T47D (cell line): ENCODE measurements at places on chromosomes 6 and 20.
A peak's percentile ranks its signal among the peaks of the same experiment; 100 is the strongest.

DNA sequence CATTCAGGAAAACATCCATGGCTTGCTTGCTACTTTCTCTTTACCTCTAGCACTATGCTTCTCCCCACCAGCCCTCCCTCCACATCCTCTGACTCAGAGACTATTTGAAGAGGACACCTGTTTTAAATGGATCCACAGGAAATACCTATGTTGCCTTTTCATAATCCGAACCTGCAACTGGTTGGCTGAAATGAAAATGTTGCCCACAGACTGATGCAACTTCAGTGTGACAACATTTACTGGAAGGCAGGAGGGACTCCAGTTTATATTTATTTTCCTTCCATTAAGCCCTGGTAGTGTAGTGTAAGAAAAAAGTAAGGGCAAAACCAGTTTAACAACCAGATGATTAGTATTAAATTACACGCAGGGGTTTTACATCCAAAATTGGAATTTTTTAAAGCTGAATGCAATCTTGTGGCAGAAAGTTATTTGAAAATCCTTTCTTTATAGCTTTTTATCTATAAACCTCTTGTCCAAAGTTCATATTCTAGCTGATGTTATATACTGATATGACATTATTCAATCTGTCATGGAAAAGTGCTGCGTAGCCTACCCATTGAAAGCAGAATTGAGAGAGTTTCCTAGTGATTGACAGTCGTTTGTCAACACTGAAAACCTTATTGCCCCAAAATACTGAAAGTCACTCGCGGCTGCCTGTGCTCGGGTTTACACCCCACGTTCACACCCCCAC lies 881 bp upstream of the AIG1 start:
- DNase-seq = peak; percentile 55

- peak; percentile 27 for DNase-seq
Measured at GRCh38 chr20:32344835-32345506, 13.2 kb upstream of the ASXL1 start.

GRCh38 chr6:24131751-24132150 lies 5.7 kb downstream of the NRSN1 start:
- DNase-seq = no peak

DNA sequence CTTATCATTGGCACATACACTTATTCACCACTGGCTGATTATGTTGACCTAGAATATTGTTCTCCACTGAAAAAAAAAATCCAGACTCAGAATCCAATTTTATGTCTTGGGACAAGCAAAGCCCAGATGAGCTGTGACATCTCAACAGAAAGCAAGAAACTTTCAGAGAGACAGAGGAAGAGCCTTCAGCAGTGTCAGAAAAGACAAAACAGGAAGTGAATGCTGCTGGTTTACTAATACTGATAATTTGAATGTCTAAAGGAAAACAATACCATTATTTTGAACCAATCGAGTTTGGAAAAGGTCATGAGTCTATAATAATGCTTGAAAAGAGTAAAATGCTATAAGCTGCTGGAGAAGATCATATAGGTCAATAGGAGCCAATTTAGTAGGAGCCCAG lies 179.8 kb upstream of the RIMS1 start:
- no peak for DNase-seq

- no peak for DNase-seq
Measured at GRCh38 chr20:34754611-34755010, 50.5 kb downstream of the TP53INP2 start.

DNA sequence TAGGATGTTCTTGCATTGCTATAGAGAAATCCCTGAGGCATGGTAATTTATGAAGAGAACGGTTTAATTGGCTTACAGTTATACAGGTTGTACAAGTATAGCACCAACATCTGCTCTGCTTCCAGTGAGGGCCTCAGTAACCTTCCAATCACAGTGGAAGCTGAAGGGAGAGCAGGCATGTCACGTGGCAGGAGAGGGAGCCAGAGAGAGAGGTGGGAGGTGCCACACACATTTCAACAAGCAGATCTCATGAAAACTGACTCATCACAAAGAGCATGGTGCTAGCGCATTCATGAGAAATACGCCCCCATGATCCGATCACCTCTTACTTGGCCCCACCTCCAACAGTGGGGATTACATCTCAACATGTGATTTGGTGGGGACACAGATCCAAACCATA lies 871.2 kb downstream of the TFAP2A start:
- DNase-seq = no peak

DNA sequence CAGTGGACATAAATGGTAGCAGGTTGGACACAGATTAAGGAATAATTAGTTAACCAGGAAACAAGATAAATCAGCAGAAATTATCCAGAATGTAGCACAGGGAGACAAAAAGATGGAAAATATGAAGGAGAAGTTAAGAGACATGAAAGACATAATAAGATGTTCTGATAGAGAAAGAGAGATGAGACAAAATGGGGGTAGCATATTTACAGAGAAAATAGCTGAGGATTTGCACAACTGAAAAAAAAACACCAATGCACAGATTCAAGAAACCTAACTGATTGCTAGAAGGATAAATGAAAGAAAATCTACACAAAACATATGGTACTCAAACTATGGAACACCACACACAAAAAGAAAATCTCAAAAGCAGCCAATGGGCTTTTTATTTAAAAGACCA lies 34.6 kb upstream of the TBC1D22B start:
- DNase-seq = no peak

DNA sequence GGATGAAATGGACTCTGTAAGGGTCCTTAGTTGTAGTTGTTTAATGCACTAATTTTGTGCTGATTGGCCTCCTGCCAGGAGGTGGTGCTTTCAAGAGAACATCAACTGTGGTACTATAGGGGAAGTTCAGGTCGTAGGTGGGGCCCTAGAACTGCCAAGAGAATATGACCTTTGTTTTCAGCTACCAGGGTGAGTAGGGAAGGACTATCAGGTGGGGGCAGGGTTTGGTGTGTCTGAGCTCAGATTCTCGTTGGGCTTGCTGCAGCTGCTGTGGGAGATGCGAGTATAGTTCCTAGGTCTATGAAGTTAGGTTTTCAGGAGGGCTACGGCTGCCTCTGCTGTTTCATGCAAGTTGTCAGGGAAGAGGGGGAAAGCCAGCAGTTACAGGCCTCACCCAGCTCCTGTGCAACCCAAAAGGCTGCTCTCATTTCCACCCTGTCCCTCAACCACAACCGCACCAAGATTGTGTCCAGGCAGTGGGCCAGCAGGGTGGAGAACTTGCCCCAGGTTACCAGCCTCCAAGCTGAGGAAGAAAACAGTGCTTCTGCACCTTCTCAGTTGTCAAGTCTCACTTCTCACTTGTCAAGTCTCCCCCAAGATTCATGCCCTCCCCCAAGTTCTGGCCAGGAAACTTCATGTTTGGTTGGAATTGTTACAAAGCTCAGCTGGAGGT lies 626.5 kb upstream of the MAP3K7 start:
- no peak for DNase-seq

DNA sequence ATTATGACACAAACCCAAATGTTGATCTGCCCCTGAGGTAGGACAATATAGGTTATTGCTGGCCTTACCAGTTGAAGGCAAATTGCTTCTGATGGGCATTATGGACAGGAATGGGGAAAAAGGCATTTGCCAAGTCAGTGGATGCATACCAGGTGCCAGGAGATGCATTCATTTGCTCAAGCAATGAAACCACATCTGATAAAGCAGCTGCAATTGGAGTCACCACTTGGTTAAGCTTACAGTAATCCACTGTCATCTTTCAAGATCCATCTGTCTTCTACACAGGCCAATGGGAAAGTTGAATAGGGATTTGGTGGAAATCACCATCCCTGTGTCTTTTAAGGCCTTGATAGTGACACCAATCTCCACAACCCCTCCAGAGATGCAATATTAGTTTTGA lies 648.6 kb downstream of the COL12A1 start:
- no peak for DNase-seq

GRCh38 chr6:90495216-90495817 lies 91.6 kb downstream of the MAP3K7 start:
- DNase-seq = no peak

DNA sequence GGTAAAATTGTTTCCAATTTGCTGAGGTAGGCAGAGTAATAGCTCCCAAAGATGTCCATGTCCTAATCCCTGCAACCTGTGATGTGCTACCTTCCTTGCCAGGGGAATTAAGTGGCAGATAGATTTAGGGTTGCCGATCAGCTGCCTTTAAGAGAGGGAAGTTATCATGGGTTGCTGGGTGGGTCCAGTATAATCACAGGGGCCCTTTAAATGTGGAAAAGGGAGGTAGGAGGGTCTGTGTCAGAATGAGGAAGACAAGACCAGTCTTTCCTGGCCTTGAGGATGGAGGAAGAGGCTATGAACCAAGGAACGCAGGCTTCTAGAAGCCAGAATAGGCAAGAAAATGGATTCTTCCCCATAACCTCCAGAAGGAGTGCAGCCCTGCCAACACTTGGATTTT lies 50.7 kb downstream of the CTCFL start:
- DNase-seq = no peak

DNA sequence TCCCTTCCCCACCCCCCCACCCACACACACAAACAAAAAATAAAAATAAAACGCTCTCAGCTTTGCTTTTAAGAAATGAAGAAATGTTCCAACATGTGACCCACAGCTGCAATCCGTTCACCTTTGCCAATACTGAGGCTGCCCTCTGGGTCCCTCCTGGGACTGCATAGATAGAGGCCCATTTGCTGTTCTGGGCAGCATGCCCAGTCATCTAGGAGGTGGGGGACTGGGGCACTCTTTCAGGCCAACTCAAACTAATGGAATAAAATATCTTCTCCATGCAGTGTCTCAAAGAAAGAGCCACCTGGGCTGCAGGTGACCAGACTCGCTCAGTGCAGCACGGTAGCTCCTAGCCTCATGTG lies 79.9 kb downstream of the SLC22A3 start:
- no peak for DNase-seq

DNA sequence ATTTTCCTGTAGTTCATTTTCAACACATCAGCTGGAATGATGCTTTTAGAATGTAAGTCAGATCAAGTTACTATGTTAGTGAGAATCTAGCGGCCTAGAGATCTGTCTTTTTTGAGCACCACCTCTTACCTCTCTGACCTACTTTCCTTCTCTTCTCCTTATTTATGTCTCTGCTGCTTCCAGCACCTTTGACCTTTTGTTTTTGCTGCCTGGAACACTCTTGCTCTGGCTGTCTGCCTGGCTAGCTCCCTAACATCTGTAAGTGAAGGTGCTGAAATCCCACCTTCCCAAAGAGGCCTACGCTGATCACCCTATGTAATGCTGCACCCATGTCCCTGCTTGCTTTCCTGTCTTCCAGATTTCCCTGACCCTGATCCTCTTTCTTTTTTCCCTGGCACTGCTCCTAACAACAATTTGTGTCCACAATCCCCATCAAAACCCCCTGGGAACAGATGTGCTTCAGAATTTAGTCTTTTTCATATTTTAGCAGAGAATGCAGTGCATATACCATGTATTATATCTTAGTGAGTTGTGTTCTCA lies 87.8 kb downstream of the RFPL4B start:
- no peak for DNase-seq
